ENCODE measurements at places on chromosomes 2 and 18.
A peak's percentile ranks its signal among the peaks of the same experiment; 100 is the strongest.

- no peak for DNase-seq
Measured at GRCh38 chr2:222672068-222672401, 577 bp downstream of the MOGAT1 start.

- DNase-seq = peak; percentile 77
Measured at GRCh38 chr2:43269074-43269572, 42.7 kb upstream of the ZFP36L2 start.

GRCh38 chr2:31962757-31963361 lies 47.9 kb downstream of the MEMO1 start:
- DNase-seq = no peak

GRCh38 chr2:121136323-121136722 lies 148.7 kb downstream of the TFCP2L1 start:
- no peak for DNase-seq

GRCh38 chr2:231394211-231395141 lies 1.0 kb upstream of the B3GNT7 start:
- no peak for DNase-seq

GRCh38 chr2:178514664-178515063 lies 34.4 kb downstream of the PLEKHA3 start:
- DNase-seq = no peak

DNA sequence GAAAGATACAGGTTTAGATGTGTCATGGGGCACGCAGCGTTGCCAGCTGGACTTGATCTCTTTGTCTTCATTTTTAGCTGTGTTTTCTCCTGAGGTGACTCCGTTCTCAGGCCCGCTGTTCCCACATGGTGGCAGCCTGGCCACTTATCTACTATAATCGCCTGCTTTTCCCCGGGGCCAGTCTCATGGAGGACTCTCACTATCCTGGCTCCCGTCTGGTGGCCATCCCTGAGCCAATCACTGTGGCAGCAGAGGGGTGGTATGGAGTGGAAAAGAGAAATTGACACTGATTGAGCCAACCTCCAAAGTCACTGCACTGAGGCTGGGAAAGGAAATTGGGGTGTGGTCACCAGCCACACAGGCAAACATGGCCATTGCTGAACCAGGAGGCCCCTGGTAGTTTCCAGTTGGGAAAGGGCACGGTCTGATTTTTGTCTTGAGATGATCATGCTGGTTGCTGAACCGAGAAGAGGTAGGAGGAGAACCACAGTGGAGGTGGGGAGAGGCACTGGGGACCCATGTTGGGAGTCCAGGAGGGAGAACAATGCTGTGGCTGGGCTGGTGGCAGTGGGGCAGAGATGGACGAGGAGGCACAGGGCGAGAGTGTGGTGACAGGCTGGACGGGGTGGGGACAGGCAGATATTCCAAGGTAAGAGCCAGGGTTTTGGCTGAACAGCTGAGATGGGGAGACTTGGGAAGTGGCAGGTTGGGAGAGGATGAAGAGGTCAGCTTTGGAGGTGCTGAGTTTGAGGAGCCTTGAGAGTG lies 45.6 kb downstream of the KCNIP3 start:
- DNase-seq = no peak

DNA sequence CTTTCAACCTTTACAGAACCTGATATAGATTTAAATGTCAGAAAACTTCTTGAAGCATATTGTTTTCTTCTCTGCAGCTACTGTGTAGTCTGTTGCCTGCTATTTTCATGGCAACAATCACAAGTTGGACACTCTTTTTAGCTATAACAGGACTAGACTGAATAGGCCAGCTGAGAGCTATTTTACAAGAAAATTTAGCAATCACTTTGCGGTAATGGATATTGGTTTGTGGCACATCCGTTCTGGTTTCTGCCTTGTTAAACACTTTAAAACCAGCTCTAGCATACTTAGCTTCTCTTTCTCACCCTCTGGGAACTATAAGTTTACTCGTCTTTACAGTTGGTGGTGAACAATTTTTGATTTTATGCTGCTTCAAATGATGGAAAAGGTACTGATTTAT lies 125.7 kb downstream of the MAP2 start:
- no peak for DNase-seq

DNA sequence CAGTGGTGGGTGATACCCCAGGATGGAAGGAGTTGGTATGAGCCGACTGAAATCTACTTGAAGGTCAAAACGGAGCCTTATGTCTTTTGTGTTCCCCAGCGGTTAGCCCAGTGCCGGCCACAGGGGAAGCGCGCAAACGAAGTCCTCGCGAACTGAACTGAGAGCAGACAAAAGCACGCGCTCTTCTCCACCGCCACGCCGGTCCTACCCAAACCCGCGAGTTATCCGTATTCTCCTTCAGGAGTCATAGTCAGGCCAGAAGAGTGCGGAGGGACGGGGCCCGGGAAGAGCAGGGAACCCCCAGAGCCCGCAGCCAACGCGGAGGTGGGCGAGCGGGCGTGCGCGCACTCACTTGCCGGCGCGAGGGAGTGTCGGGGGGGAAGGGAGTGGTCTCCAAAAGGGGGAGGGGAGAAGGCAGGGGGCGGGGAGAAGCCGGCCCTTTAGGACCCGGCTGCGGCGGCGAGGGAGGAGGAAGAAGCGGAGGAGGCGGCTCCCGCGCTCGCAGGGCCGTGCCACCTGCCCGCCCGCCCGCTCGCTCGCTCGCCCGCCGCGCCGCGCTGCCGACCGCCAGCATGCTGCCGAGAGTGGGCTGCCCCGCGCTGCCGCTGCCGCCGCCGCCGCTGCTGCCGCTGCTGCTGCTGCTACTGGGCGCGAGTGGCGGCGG lies at the start of gene IGFBP2:
TSS of gene IGFBP2 (plus strand) at position 469 of the 664 bp plus-strand sequence. CDS start at position 573, 104 bp downstream.
- no peak for DNase-seq

- no peak for DNase-seq
Measured at GRCh38 chr2:117273009-117273671, 541.4 kb upstream of the DDX18 start.

GRCh38 chr2:99471654-99472599 lies 17.9 kb downstream of the REV1 start:
- no peak for DNase-seq

DNA sequence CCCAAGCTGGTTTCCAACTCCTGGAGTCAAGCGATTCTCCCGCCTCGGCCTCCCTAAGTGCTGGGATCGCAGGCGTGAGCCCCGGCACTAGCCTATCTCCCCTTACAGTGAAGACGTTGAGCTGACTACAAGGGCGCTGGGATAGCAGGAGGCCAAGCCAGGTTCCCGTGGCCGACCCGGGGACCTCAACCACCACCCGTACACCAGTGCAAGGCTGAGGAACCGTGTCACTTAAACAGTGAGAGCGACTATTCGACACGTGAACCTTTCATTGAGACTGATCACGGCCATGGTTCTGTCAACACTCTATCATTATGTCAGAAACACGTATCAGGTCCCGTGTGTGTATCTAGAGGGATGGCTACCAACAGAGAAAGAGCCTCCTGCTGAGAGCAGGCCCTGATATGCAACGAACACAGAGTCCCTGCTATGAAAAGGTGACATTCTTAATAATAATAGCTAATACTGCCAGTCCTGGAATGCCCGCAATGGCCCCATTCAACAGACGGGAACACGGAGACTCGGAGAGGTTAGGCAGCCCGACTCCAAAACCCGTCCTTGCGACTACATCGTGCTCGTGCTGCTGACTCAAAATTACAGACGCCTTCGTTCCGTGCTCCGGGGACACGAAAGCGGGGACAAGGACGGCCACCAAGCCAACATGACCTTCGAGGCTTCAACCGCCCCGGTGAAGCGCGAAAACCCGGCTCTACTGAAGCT lies 833 bp downstream of the AFG3L2 start:
- no peak for DNase-seq

- no peak for DNase-seq
Measured at GRCh38 chr2:10019174-10019573, 24.2 kb upstream of the KLF11 start.

- DNase-seq = no peak
Measured at GRCh38 chr18:62226047-62226446, 39.0 kb downstream of the RELCH start.

- no peak for DNase-seq
Measured at GRCh38 chr2:3189076-3189591, 188.5 kb downstream of the EIPR1 start.

- DNase-seq = no peak
Measured at GRCh38 chr2:235634435-235635158, 140.8 kb downstream of the AGAP1 start.

- DNase-seq = no peak
Measured at GRCh38 chr2:227335713-227336112, 10.7 kb downstream of the MFF start.

DNA sequence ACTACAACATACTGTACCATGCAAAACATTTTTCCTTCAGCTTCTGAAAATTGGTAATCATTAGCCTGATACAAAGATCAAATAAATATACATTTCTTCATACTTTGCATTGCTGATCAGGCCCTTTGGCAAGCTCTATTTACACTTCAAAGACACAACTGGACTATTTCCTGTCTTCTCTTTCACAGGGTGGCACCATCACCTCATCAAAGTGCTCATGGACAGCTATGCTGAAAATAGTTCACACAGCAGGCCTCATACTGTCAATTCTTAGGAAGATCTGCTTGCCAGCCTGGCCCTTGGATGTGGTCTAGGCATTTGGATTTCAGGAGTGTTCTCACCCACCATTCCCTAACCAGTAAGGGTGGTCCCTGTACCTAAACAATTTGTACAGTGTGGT lies 33.9 kb downstream of the FBXO15 start:
- DNase-seq = no peak

DNA sequence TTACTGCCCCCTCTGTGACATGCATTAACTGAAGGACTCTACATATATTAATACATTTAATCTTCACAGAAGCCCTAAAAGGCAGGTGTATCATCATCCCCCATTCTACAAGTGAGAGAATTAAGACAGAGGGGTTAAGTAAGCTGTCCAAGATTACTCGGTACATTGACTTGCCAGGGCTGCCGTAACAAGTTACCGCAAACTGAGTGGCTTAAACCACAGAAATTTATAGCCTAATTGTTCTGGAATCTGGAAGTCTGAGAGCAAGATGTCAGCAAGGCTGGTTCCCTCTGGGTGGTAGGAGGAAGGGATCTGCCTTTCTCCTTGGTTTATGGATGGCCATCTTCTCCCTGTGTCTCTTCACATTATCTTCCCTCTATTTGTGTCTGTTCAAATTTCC lies 605.5 kb downstream of the EPHA4 start:
- no peak for DNase-seq

GRCh38 chr2:99975386-99975785 lies 167.0 kb downstream of the AFF3 start:
- DNase-seq = no peak

- DNase-seq = no peak
Measured at GRCh38 chr2:218780046-218780445, 1.9 kb upstream of the CYP27A1 start.

- no peak for DNase-seq
Measured at GRCh38 chr2:38527338-38528007, 75.3 kb downstream of the HNRNPLL start.

GRCh38 chr2:113283704-113284284 lies 5.1 kb upstream of the PAX8 start:
- DNase-seq = peak; percentile 60

GRCh38 chr18:23710068-23710527 lies 20.8 kb downstream of the LAMA3 start:
- DNase-seq = no peak

DNA sequence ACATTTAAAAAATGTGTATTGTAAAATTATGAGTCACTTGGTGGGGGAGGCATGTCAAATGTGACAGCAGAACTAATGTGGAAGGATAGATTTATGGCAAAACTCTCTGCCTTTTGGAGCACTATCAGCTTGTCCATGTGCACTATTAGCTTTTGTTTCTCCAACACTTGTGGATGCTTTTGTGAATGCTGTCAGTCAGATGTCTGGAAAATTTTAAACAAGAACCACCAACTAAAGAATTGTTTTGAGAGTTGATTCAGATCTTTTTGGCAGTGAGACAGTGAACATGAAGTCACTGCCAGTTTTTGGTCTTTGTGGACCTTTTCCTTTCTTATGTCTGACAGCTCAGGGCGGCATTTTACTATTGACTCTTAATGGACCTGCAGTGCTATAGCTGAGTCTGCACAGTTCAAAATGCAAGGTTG lies 72.4 kb downstream of the KIAA1328 start:
- DNase-seq = no peak

DNA sequence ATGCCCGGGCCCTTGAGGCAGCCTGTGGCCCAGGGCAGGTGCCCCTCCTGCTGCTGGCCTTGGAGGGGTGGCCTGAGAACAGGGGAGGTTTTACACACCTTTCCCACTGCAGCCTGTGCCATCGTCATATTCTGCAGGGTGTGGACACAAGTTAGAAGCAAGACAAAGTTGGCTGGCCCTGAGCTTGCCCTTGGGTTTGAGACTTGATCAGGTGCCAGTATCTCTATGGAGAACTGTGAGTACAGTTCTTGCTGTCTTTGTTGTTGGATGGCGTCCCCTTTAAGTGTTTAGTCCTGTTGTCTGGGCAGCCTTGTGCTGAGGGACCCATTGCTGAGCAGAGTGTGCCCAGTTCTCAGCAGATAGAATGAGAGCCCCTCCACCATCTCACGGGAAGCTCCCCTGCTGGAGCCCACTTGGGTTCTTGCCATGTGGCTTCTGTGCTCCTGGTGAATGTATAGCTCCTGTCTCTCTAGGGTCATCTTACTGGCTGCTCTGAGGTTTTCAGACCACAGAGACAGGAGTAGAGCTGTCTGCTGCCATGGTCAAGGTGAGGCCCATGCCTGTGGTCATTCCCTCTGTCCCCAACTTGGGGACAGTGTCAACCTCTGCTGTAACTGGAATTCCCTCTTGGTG lies 115.9 kb downstream of the SH3RF3 start:
- DNase-seq = no peak

DNA sequence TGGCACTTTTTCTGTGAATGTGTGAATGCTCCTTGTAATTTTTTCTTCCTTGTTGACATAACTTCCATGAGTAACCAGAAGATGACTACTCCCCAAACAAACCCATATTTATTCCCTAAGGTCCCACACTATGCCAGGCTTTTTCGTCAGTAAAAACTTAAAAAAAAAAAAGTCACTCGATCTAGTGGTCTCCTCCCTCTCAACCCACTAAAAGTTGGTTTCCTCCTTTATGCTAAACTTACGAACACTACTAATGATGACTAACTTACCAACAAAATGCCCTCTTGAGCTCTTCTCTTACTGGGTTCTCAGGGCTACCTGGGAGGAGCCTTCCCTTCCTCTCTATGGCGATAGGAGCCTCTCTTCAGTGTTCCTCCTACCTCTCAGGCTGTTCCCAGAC lies 18.2 kb downstream of the ACVR1 start:
- no peak for DNase-seq

DNA sequence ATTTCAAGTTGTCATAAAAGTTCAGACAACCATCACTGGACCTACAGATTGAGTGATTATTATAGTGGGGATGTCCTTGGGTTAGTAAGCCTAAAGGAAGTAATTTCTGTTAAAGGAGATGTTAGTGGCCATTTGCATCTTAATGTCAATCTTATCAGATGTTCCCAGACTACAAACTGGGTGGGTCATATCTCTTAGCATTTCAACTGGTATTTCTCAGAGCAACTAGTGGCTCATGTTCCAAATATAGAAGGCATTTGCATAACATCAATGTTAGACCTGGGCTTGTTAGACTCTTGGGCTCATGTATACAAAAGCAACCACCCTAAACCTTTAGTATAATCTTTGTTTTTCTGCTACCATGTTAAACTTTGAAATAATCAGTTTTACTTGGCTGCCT lies 17.9 kb downstream of the PLEKHA3 start:
- DNase-seq = no peak

Measured in kidney capillary endothelial cell (primary cell).